Body of pancreas (tissue), 4 donors: ENCODE measurements at places on chromosomes 3 and 15.

DNA sequence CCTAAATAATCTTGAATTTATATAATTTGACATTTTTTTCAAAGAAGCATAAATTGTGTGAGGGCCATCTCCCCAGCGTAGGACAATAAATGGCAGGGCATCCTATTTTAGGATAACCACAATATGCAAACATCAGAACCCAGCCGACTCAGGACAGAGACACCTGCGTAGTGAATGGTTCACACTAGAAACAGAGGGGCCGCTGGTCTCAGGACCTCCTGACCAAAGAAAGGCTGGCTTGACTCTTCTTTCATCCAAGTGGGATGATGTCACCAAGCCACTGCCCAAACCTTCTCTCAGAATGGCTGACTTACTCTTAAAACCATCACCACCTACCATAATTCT, 162.1 kb downstream of the FOXP1 start:
- DNase-seq = no peak

DNA sequence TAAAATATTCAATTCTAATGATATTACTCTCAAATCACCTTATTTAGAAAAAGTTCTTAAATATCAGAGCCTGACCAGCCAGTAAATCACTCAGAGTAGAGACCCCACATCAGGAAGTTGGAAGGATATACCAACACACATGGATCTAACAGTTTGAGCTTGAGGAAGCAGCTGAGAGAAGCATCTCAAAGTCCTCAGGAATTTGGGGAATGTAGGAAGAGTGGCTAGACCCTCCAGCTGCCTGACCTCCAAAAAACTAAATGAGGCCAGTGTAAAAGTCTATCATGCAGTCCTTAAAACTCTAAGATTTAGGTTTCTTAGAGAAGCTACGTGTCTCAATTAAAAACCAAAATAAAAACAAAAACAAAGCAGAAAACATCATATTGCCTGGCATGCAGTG, 55.4 kb downstream of the SETD2 start:
- no peak for DNase-seq

DNA sequence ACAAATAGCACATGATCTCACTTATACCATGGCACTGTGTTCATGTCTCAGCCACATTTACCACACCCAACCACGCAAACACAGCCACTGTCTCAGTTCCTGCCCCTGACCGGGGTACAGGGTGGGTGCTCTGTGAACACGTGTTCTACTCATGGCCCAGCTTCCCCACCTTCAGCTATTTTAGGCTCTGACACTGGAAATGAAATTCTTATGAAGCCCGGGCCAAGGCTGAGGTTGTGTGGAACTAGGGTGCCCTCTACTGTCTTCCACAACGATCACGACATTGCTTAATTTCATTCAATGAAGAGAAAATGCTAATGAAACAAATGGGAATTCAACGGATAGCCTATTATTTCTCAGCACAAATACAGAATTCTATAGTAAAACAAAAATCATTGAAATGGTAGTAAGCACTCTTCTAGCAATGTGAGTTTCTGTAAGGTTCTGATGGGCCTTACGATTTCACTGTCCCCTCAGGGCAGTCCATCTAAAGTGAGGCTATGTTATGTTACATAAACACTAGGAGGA, 2.1 kb upstream of the GABRA5 start:
- peak; percentile 44 for DNase-seq

- DNase-seq = no peak
Measured at GRCh38 chr15:101110681-101111569, 140.9 kb downstream of the CHSY1 start.

- DNase-seq = peak; percentile 18
Measured at GRCh38 chr3:194632809-194633348, 340 bp downstream of the TMEM44 start.

DNA sequence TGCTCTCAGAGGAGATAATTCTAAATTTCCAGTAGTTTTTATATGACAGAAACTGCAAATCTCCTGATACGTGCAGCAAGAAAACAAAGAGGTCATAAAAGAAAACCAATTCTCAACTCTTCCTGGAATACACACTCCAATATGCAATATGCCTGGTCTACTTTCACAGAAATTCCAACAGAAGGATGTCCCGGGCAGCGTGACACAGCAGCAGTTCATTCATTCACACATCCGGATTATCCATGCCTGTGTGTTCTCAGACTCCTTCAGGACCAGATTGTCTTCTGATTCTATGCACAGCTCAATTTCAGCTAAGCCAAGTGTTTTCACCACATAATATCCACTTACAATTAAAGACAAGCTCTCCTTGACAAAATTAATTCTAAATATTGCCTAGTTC, 64.3 kb downstream of the FBN1 start:
- DNase-seq = no peak

DNA sequence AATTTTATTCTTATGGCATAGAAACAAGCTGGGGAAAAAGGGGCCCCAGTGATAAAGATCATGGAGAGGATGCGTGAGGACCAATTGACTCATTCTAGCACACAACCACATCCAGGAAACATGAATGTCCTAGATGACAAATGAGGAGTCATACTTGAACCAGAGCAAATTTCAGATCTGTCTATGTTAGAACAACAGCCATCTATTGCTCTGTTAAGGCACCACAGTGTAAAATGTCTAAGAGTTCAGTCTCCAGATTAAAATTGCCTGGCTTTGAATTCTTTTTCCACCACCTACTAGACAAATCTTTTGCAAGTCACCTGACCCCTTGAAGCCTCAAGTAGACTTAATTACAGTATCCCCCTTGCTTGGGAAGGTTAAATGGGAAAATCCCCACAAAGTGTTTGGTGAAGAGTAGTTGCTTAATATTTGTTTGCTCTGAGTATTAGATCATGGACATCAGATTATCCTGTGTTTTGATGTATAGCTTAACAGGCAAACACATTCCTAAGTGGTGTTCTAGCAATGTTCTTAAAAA, 258.7 kb upstream of the TGFBR2 start:
- DNase-seq = no peak

DNA sequence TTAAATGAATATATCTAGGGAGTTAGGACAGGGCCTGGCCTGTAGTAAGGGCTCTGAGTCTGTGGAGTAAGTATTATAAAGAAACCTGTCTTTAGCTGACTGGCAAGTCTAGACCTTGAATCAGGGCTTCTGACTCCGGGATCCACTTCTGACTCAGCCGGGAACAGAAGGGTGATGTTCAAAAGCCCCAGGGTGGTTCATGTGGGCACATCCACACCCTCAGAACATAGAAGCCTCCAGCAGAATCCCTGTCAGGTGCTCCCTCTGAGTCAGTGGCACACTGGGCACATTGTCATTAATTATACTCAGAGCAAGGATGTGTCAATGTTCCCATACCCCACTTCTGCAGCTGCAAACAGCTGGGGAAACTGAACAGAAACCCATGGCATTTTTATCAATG, 26.7 kb upstream of the SNRK start:
- DNase-seq = no peak

GRCh38 chr3:194103505-194103904, 32.4 kb upstream of the HES1 start:
- no peak for DNase-seq

GRCh38 chr15:51283026-51283425, 55.4 kb downstream of the CYP19A1 start:
- DNase-seq = no peak

GRCh38 chr3:189229196-189229828, 57.5 kb downstream of the TPRG1 start:
- no peak for DNase-seq

DNA sequence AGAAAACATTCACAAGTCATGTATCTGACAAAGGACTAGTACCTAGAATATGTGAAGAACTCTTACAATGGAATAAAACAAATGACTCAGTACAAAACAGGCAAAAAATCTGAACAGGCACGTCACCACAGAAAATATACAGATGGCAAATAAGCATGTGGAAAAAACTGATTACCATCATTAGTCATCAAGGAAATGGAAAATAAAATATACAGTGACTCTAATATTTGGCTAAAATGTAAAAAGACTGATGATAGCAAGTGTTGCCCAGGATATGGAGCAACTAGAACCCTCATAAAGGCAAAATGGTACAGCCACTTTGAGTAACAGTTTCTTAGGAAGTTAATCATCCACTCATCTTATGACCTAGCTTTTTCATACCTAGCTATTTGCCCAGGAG, 95.8 kb upstream of the ABHD17C start:
- no peak for DNase-seq

DNA sequence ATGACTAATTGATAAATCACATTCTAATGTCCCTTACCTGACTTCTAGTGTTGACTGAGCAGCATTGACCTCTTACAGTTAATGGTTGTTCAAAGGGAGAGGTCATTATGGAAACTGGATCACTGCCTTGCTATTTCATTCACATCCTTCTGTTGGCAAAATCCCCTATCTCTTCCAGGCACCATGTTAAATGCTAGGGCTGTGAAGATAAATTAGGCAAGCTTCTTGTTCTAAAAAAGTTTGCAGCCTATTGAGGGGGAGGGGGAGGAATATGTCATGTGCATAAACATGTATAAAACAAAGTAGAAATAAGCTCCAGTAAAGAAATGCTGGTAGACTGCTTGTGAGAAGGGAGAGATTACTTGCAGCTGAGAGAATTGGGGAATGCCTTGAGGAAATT, 84.8 kb upstream of the MLF1 start:
- DNase-seq = no peak

DNA sequence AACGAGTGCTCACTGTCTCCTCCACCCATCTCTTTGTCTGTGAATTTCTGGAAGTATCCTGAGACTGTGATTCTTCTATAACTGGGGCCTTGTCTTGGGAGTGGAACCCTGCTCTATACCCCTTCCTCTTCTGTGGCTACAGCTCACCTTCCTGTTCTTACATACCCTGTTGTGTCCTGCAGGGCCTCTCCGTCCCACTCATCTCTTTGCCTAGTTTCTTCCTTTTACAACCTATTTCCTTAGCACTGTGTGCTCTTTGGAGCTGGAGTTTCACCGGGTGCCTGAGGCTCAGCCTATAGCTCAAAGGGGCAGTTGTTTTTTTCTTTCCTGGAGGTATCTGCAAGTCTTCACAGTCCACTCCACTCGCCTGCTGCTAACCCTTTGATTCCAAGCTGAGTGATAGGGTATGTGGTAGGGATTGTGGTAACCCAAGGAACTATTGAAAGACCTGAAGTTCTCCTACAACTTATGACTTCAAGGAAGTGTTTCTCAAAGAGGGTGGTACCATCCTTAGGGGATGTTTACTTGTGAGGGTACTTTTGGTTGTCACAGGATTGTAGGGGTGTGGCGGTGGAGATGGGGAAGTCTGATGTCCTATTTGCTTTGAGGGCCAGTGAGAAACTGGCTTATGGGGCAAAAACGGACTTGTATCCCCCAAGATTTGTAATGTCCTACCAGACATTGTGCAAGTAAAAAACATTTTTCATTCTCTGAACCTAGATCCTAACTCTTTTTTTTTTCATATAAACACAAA, 66.6 kb upstream of the ARL8B start:
- no peak for DNase-seq

GRCh38 chr3:30319713-30320112, 286.7 kb upstream of the TGFBR2 start:
- DNase-seq = peak; percentile 35

GRCh38 chr3:56858331-56858730, 56.6 kb upstream of the ARHGEF3 start:
- no peak for DNase-seq

DNA sequence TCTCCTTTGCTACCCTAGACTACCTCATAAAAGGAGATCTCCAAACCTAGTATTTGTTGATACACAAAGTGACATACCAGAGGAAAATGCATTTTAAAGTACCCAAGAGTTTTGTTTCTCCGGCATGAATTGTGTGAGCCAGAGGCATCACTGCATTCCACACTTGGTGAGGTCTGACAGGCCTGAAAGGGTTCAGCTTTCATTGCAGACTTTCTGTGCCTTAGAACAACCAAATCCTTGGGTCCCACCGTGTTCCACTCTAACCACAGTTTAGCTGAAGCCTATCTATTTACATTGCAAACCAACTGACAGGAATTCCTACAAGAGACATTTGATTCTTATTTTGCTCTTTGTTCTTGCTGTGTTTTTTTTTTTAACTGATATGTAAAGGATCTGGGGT, 21.0 kb upstream of the EID1 start:
- no peak for DNase-seq

GRCh38 chr3:10381336-10381735, 60.4 kb upstream of the SEC13 start:
- DNase-seq = no peak

- DNase-seq = no peak
Measured at GRCh38 chr3:129035360-129036221, 25.0 kb upstream of the GP9 start.

DNA sequence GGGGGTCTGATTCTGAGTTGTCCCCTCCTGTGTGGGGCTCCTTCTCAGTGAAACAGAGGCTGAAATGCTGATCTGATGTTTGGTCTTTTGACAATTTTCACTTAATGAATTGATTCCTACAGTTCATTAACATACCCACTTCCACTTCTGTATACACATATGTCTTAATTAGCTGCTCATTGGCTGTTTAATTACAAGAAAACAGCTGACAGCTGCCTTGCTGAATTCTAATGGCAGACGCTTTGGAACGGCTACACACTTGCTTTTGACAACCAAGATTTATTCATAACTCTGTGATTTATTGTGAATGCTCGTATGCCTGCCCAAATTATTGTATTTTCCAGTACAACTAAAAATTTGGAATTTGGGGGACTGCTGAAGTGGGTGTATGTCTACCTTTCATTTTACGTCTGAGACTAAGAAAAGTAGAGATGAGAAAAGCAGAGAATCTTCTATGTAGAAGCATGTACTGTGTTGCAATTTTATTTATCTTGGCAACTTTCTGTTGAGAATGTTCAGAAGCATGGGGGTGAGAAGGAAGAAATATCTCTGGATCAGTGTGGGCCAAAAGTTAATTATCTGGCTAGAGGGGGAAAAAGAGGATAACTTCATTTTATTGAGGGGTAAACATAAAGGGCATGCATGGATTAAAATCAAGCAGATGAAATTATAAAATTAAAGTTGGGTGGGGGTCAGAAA, 46.5 kb upstream of the ICE2 start:
- DNase-seq = no peak

GRCh38 chr3:53593611-53594010, 99.2 kb downstream of the CACNA1D start:
- no peak for DNase-seq

- DNase-seq = no peak
Measured at GRCh38 chr15:71250936-71251583, 135.8 kb downstream of the THSD4 start.

GRCh38 chr3:105564546-105565288, 198.0 kb downstream of the ALCAM start:
- DNase-seq = no peak
